ENCODE measurements at places on chromosomes 5 and 9.

GRCh38 chr5:140113180-140113698 lies 670 bp upstream of the PURA start:
- DNase-seq = peak; percentile 21

GRCh38 chr9:20290257-20290656 lies 332.0 kb downstream of the MLLT3 start:
- DNase-seq = no peak

DNA sequence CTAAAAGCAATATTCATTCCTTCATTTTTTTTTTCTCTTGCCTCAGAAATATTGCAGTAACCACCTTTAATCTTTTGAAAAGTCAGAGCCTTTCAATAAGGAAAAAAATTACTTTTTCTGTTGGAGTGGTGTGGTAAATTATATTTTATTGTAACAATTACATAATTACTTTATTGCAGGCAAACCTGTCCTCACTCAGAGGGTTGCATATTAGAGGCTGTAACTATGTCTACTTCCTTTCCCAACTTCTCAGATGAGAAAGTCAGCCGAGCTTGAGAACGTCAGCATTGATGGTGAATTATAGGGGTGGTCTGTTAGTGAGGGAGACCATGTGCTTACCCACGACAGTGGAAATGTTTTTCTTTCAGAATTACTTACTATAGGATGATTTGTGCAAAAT lies 611.8 kb downstream of the KIF4B start:
- DNase-seq = no peak

DNA sequence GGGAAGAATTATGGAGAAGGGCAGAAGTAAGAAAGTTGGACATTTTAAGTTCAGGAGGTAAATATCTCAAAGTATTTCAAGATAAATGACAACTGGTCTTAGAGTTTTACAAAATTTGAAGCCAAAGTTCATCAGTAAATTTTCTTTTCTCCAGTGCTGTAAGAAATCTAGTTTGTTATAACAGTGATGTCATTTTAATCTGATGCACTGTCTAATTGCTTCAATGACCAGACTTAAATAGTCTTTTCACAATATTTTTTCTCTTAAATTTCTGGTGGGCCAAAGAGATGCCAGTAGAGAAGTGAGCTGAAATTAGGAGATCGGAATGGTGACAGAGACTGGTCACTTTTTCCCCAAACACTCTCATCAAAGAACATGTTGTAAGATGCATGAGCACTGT lies 156.5 kb upstream of the TMEM161B start:
- DNase-seq = no peak

DNA sequence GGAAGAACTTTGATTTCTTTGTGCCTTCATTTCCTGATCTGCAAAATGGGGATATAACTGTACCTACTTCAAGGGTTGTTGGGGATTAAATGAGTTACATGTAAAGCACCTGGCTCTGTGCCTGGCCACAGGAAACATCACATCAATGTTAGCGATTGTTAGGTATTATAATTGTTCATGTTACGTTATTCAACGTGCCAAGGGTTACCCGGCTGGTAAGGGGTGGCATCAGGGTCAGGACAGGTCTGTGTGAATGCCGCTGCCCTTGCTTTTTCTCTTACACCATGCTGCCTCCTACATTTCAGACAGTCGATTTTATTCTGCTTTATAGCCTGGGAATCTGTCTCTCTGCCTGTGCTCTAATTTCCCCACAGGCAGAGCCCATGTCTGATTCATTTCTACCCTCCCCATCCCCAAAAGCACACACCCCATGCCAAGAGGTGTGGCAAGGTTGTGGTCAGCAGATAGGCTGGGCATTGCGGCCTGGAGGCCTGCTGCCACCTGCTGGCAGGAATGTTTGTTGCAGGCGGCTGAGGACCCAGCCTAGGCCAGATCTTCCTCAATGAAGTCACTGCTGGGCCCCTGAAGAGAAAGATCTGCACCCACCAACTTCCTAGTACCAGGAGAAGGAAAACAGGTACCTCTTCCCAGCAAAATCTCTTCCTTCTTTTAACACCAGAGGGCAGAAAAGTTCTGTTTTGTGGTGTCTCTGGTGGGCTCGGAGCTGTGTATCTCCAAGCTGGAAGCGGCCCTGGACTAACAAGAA lies 5.3 kb downstream of the ANKS6 start:
- DNase-seq = peak; percentile 83

- DNase-seq = no peak
Measured at GRCh38 chr5:172777881-172778814, 7.2 kb upstream of the DUSP1 start.

- DNase-seq = no peak
Measured at GRCh38 chr5:122015471-122015870, 53.7 kb downstream of the SRFBP1 start.

- no peak for DNase-seq
Measured at GRCh38 chr9:38737246-38737645, 17.3 kb upstream of the FAM240B start.

DNA sequence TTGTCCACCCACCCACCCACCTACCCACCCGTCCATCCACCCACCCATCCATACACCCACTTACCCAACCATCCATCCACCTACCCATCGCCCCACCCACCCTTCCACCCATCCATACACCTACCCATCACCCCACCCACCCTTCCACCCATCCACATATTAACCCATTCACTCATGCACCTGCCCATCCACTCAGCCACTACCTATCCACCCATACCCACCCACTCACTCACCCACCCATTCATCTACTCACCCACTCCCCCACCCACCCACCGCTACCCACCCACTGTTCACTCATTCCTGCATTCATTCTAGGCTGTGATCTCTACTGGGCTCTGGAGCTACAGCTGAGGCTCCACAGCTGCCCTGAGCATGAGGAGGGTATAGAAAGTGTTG lies 117.5 kb upstream of the LMX1B start:
- DNase-seq = no peak

GRCh38 chr5:62534461-62535236 lies 44.0 kb upstream of the LRRC70 start:
- no peak for DNase-seq

- no peak for DNase-seq
Measured at GRCh38 chr9:128068386-128069205, 564 bp downstream of the SLC25A25 start.

- DNase-seq = no peak
Measured at GRCh38 chr9:19975499-19975898, 186.7 kb upstream of the SLC24A2 start.

GRCh38 chr9:131233995-131234394 lies 42.3 kb downstream of the FAM78A start:
- DNase-seq = no peak

GRCh38 chr5:83036991-83037575 lies 40.1 kb downstream of the TMEM167A start:
- DNase-seq = no peak

DNA sequence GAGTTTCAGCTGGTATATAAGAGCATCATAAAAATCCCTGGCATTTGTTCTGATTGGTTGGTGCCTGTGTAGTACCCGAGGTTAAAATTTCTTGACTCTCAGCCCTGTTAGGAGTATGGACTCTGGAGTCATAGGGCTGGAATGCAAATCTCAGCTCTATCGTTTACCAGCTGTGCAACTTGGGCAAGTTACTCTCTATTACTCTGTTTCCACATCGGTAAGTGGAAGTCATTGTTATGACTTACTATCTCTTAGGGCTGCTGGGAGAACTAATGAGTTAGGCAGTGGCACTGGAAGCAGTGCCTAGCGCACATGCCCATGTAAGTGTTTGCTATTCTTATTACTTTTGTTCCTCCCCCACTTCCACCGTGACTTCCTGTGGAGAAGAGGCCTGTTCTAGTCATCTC lies 141.6 kb downstream of the BOD1 start:
- DNase-seq = no peak

GRCh38 chr5:162603443-162604070 lies 536.0 kb downstream of the GABRG2 start:
- no peak for DNase-seq

GRCh38 chr5:73729329-73729728 lies 103.3 kb downstream of the ARHGEF28 start:
- DNase-seq = no peak

- no peak for DNase-seq
Measured at GRCh38 chr9:135970128-135970815, 9.1 kb upstream of the UBAC1 start.

DNA sequence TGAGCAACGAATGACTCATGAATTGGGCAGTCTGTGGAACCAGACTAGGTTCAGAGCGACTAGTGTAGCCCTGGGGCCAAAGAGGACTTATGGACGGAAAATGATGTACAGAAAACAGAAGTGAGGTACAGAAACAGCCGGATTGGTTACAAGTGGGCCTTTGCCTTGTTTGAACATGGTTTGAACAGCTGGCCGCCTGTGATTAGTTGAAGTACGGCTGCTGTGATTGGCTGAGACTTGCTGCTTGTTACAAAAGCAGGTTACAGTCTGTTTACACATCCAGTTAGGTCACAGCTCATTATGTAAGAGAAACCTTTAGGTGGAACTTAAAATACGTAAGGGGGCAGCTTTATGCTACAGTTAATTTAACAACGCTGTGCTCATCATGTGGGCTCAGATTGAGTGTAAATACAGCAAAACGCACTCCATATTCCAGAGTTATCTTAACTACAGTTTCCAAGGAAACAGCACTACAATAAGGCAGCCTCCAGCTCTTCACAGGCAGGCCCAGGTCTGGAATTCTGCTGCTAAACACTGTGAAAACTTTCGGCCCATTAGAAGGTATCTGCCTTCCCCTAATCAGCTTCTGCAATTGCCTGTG lies 6.5 kb downstream of the AMACR start:
- DNase-seq = no peak

- no peak for DNase-seq
Measured at GRCh38 chr5:77409870-77410621, 82.1 kb downstream of the WDR41 start.

GRCh38 chr9:35311891-35312639 lies 150.3 kb downstream of the UNC13B start:
- DNase-seq = no peak

DNA sequence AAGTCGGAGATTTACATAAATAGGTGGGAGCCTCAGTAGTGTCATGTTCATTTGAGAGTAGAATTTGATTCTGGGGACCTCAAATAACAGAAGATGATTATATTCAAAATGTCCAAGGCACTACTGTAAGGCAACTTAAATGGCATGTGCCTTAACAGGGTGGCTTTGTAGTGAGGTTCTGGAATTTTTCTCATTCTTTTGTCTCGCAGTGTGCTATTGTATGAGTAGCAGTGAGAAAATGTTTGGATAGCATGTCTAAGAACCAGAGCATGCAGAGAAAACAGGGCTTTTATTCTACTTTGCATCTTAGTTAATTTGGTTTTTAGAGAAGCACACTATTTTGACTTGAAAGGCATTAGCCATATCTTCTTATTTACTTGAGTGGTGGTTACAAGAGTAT lies 25.0 kb downstream of the MAST4 start:
- no peak for DNase-seq

- no peak for DNase-seq
Measured at GRCh38 chr5:77947041-77947428, 170.9 kb upstream of the TBCA start.

- DNase-seq = no peak
Measured at GRCh38 chr9:95515272-95516113, 1.3 kb downstream of the PTCH1 start.

DNA sequence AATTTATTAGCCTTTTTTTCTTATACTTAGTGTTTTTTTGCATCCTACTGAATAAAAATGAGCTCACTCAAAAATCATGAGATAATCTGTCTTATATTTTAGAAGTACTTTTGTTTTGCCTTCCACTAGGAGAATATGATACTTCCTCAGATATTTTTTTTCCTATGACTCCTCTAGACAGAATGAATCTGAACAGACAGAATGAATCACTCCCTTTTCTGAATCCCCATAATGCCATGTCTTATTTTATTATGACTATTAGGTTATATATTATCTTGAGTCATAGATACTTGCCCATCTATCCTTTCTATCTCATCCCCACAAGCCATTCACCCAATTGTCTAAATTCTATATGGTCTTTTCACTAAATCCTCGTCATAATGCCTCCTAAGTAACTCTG lies 134.6 kb downstream of the BRINP1 start:
- no peak for DNase-seq

DNA sequence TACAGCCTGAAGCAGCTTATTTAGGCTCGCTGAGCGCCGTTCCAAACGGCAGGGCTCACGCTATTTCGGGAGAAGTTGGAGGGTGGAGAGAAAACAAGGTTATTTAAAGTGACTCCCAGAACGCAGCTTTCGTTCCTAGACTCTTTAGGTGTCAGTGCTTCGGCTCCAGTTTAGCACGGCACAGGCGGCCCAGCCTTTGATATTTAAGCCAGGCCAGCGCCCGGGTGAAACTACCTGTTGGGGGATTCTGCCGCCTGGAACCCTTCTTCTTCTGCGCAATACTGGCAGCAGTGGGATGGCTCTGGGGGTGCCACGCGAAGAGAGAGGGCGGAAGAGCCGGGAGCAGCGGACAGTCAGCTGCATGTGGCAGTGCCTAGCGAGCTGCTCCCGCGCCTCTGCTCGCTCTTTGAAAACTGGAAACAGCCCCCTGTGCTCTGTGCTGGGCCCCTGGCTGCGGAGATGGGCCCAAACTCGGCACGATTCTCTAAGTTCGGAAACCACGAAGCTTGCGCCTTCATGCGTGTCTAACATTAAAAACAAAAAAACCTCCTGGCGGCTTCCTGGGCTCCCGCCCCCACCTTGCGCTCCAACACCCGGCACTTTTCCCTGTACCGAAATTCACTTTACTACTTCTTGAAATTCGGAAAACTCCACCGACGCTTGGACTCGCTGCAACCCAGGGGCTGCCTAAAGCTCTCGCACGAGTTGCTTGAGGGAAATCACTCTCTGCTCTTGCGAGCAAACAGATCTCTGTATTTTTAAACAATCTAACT lies 34.6 kb upstream of the NFIB start:
- peak; percentile 37 for DNase-seq

GRCh38 chr9:31304576-31304975 lies 1079.9 kb upstream of the ACO1 start:
- no peak for DNase-seq

GRCh38 chr9:3099646-3100045 lies 255.8 kb upstream of the PUM3 start:
- no peak for DNase-seq

DNA sequence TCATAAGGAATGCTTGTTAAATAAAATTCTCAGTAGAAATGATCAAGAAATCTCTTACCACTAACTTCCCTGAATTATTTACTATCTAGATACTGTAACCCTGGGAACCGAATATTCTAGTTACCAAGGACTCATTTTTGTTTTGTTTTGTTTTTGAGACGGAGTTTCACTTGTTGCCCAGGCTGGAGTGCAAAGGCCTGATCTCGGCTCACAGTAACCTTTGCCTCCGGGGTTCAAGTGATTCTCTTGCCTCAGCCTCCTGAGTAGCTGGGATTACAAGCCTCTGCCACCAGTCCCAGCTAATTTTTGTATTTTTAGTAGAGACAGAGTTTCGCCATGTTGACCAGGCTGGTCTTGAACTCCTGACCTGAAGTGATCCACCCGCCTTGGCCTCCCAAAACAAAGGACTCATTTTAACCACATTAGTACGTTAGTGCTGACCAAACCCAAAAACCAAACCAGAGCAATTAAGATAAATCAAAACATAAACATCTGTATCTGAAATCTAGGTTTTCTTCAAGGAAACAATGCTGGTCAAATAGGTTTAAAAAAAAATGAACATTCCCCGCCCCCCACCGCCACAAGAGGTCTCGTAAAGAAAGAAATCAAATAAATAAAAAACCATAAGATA lies 3.7 kb downstream of the TXN start:
- DNase-seq = no peak

- DNase-seq = no peak
Measured at GRCh38 chr9:95008151-95008771, 281.8 kb downstream of the AOPEP start.

Measured in heart left ventricle (tissue), 16 donors.